Activated naive CD4-positive, alpha-beta T cell (primary cell): ENCODE measurements at places on chromosomes 2 and 18.

- DNase-seq: no peak
Observed at GRCh38 chr2:154551649-154552048, 146.8 kb upstream of the KCNJ3 start.

DNA sequence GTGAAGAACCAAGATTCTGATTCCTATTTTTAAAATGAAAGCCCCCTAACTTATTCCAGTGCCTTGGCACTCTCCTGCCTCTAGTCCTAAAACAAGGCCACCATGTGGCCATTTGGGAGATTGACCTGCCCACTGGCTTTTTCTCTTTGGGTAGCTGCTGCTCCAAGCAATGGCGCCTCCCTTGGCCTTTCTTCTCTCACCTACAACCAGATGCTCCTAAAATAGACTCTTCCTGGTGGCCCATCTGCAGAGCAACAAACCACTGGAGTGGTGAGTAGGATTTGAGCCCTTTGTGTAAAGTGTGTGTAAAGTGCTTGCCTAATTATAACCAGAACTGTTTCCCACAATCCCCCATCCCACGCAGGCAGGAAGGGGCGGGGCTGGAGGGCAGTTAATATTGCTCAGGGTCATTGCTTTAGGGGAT, 114.2 kb downstream of the FHOD3 start:
- DNase-seq: no peak

DNA sequence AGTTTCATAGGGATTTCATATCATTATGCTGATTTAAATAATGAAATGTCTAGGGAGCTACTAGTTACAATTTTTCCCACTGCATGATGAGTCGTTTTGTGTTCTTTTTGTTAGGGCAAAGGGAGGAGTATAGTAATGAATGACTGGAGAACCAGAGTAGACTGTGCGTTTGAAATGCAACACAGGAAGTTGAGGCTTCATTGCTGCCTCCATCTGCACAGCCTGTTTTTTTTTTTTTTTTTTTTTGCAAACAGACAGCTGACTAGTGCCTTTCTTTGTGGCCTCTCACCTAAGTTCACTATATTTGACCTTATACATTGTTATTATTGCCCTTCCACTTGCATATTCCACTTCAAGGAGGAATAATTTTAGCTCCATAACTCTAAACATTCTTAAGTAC, 286.7 kb upstream of the LRRTM1 start:
- DNase-seq: no peak

DNA sequence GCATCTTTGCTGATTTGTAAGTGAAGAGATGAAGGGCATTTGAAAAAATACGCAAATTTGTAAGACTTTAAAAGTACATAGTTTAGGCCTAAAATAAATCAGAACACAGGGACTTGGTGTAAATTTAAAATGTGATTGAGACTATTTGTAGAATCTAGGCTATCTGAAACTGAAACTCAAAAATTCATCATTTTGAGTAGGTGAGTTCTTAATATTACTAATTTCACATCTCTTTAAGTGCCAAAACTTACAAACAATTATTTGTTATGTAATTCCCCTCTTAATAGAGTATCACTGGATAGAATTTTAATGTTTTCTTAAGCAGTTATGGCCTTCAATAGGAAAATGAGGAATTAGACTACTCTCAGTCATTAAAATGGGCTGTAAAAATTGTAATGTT, 14.0 kb upstream of the HRH4 start:
- no peak for DNase-seq

GRCh38 chr2:239558661-239559060, 157.8 kb upstream of the HDAC4 start:
- no peak for DNase-seq

DNA sequence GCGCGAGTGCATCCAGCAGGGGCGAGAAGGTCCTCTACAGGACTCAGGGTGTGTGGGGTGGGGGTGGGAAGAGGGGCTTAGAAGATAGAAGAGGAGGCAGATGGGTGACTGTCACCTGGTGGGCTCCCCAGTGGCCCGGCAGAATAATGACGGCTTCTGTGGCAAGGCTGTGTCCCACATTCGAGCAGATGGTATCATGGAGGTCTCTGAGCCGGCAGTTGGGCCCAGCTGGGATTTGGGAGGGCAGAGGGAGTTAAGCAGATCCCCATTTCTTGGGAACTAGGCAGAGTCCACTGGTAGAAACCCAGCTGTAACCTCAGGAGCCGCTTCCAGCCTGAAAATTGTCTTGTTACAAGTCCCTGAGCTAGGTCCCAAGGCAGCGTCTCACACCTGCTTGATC, 28.4 kb upstream of the DTNB start:
- DNase-seq: no peak

DNA sequence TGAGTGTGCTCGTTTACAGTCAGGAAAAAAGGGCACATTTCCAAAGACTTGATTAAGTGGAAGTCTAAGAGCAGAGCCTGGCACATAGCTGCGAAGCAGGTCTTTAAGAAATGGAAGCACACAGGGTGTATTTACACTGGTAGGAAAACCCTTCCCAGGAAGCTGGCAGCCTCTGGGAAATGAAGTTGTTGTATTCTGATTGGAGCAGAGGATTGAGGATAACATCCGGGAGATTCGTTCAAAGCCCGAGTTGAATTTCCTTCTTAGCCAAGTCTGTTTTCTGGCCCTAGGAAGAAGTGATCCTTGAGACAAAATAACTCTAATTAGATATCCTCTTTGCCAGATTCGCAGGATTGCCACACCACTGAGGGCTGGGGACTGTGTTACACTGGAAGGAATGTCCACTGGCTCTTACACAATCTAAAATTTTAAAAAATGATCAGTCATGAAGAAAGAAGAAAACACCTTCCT, 75.9 kb downstream of the ITGB1BP1 start:
- DNase-seq: no peak

GRCh38 chr18:45359275-45360009, 255.8 kb upstream of the SLC14A2 start:
- DNase-seq: no peak

- DNase-seq: no peak
Observed at GRCh38 chr2:12341920-12342319, 374.8 kb upstream of the TRIB2 start.

- no peak for DNase-seq
Observed at GRCh38 chr2:182946958-182947369, 80.5 kb upstream of the FRZB start.

- DNase-seq: no peak
Observed at GRCh38 chr2:102050854-102051391, 59.2 kb downstream of the IL1R2 start.

- no peak for DNase-seq
Observed at GRCh38 chr2:18803141-18803939, 214.0 kb upstream of the NT5C1B start.

- DNase-seq: no peak
Observed at GRCh38 chr18:50849419-50849821, 29.5 kb upstream of the ME2 start.

DNA sequence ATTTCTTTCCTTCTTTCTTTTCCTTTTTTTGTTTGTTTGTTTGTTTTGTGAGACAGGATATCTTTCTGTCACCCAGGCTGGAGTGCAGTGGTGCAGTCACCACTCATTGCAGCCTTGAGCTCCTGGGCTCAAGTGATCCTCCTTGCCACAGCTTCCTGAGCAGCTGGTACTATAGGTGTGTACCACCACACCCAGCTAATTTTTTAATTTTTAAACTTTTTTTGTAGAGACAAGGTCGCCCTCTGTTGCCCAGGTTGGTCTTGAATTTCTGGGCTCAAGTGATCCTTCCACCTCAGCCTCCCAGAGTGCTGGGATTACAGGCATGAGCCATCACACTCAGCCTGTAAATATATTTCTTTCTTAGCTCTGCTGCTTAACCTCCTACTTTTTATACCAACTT, 83.4 kb upstream of the CYP20A1 start:
- no peak for DNase-seq

DNA sequence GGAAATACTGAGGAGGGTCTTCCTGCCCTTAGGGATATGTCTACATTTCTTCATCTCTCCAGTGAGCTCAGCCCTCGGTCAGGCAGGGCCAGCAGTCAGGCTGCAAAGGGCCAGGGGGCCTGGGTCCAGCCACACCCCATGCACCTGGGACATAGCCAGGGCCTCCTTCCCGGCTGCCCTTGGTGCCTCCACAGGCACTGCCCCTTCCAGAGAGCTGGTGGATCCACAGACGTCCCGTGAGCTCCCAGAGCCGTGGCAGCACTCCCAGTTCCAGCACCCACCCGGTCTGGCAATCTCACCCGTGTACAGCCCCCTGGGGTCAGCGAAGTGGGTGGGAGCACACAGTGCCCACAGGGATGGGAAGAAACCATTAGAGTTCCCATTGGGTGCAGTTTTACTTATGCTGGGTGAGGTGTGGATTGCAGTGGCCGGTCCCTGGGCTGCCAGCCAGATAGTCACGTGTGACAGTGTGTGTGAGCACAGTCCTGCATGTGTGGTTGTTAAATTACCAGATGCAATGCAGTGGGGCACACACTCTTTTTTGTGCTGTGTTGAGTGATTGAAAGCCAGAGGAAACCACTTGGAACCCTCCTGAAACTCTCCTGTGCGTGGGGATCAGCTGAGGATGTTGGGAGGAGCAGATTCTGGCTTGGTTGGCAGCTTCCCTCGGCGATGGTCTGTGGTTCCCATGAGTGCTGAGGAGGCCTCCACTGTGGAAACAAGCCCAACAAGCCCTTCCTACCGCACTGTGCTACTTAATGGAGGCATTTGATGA, 131.0 kb downstream of the SNTG2 start:
- DNase-seq: no peak

DNA sequence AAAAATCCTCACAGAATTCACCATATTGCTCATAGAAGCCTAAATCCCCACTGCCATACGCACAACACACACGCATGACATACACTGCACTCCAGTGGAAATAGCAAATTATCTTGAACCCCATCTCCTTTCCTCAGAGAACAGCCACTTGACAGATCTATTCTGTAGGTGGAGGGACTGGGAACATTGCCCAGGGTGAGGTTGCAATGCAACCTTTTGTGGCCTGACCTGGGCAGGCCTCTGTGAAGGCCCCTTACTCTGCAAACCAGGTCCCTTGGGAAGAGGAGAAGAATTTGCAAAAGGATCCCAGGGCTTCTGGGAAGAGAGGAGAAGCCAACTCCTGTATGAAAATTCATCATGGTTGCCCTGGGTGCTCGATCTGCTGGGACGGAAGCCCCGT, 51.9 kb downstream of the SDC1 start:
- DNase-seq: no peak

DNA sequence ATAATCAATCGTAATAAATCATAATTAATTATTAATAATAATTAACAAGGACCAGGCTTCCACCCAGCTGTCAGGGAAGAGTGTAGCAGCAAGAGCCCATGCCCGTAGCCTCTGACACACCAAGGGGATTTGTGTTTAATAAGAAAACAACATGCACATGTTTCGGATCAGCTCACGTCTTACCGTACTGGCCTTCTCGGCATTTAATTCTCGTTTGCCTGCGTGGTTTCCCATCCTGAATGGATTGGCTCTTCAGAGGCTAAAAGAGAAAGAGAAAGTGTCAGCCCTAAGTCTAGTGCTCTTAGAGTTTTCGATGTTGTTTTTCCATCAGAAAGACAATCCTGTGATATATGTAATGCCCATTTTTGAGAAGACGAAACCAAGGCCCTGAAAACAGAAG, 27.6 kb downstream of the MBP start:
- no peak for DNase-seq

DNA sequence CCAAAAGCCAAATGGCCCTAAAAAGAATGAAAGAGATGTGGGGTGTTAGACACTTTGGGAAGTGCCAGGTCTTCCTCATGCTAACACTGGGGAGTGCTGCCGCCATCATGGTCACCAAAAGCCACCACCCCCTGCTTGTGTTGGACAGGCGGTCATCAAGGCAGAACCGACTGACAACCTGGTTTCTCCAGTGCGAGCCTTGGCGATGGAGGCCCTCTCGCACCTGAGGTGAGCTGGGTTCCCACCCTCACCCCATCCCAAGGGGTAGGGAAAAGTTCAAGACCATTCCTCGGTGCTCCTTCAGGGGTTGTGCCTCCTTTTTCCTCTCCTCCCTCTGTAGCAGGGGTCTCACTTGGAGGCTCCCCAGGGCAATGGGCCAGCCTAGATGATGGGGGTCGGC, 33.6 kb downstream of the MROH2A start:
- DNase-seq: no peak

GRCh38 chr2:43191947-43192516, 34.4 kb downstream of the ZFP36L2 start:
- no peak for DNase-seq

DNA sequence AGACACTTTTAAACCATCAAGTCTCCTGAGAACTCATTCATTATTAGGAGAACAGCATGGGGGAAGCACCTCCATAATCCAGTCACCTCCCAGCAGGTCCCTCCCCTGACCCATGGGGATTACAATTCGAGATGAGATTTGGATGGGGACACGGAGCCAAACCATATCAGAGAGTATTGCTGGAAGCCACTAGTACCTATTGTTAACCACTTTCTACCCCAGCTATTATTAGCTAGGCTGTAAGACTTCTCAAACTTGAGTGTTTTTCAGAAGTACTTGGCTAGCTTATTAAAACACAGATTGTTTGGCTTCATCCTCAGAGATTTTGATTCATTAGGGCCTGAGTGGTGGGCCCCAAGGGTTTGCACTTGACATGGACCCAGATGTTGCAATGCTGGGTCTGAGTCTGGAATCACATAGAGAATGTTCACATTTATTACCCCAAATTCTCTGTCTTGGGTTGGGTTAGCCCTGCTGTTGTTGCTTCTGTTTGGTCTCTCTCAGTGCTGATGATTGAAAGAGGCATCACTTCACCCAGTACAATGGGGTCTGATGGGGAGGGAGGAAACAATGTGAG, 506.9 kb downstream of the DPP10 start:
- no peak for DNase-seq

DNA sequence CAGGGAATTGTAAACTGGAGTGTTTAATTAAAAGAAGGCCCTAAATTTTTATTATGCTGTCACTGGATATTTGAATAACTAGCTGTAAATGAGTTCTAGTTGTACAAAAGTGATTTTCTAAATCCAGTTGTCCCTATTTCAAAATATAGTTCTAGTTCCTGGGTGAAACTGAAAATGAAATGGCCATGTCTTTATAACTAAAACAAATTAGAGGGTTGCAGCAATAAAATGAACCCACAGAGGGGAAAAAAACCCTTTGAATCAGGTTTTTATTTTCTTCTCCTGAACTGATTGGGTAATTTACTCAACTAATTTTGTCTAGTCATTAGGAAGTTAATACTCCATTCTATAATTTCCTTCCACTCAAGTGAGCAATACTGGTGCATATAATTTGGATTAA, 55.6 kb upstream of the MAP4K3 start:
- DNase-seq: no peak

DNA sequence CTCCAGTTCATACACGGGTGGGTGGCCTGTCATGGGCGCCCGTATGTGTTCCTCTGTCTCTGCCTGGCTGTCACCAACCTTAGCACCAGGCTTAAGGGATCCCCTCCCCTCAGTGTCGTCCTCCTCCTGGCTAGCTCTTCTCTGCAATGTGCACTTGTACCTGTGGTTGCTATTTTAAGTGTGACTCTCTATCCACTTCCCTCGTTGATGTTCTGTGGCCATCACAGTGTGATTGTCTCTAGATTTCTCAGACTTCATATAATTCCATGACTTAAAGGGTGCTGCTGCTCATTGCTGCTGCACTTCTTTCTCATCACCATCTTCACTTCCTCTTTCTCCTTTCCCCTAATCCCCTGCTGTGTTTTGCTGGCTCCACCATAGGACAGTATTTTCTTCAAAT, 143.4 kb downstream of the EML6 start:
- DNase-seq: no peak
